ENCODE measurements at places on chromosomes 1 and 21.

- peaks cover 5% of the 10 kb centered on the region for H3K4me1 ChIP-seq
- H3K36me3 ChIP-seq, result peaks cover 12% of the 10 kb centered on the region
- no peaks in the 10 kb centered on the region for H3K27me3 ChIP-seq
- DNase-seq, result no peak
Measured at GRCh38 chr1:32797456-32797855, 19.7 kb downstream of the YARS1 start.

DNA sequence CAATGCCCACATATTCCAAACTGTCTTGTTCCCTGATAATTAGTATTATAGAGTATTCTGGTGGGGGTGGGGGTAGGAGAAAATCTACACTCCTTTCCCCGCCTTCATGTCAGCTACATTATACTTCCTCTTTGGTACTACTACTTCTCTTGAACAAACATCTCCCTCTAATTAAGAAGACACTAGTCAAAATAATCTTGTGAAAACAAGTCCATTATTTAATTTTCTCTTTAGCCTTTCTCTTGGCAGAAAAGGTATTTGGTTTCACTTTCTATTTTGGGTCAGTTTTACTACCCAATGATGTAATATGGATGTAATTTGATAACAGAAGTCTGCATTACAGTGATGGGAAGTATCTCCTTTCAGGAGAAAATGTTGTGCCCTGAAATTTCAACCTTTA, 22.5 kb downstream of the NTMT2 start:
- H3K27ac ChIP-seq, result no peak overlapping the region
- no peak overlapping the region for H3K4me3 ChIP-seq
- no peaks in the 10 kb centered on the region for H3K36me3 ChIP-seq
- H3K4me1 ChIP-seq, result no peaks in the 10 kb centered on the region
- no peak for DNase-seq

- peaks cover 26% of the 10 kb centered on the region for H3K36me3 ChIP-seq
- DNase-seq, result no peak
- H3K4me1 ChIP-seq, result peaks cover 2% of the 10 kb centered on the region
- H3K27me3 ChIP-seq, result no peaks in the 10 kb centered on the region
Measured at GRCh38 chr21:43881283-43881682, 16.3 kb downstream of the AGPAT3 start.

DNA sequence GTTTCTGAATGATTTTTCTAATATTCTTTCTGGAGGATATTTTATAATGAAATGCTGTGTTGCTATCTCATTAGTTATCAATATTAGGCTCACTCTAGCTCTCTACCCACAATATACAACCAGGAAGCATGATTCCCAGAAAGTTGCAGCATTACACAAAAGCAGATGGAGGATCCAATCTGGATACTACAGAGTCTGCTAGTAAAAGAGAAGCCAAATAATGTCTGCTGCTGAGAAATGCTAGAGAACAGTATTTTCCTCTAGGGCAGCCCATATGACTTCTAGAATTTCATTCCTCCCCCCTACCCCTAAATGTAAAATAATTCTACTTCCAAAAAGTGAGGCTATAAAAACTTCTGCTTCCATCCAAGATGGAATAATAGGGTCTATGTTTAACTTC, 239.8 kb downstream of the ZNF648 start:
- H3K36me3 ChIP-seq, result no peaks in the 10 kb centered on the region
- H3K27ac ChIP-seq, result no peak overlapping the region
- no peak overlapping the region for H3K4me3 ChIP-seq

DNA sequence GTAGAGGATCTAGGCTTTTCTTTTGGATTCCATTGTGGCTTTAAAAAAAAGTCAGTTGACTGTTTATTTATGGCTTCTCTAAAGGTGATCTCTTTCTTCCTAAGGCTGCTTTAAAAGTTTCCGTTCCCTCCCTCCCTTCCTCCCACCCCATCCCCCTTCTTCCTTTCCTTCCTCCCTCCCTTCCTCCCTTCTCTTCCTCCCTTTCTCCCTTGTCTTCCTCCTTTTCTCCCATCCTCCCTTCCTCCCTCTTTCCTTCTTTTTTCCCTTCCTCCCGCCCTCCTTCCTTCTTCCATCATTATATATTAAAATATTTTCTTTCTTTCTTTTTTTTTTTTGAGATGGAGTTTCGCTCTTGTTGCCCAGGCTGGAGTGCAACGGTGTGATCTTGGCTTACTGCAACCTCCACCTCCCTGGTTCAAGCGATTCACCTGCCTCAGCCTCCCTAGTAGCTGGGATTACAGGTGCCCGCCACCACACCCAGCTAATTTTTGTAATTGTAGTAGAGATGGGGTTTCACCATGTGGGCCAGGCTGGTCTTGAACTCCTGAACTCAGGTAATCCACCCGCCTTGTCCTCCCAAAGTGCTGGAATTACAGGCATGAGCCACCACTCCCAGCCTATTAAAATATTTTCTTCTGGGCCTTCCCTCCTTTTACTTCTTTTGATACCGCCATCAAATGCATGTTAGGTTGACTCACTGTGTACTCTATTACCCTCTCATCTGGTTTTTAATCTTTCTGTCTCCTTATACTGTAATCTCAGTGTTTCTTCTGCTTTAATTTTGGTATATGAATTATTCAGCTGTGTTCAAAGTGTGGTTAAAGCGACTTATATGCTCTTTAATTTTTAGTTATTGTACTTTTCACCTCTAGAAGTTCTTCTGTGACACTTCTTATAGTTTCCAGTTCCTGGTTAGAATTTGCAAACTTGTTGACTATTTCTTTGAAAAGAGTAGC, 59.2 kb upstream of the ATP5PO start:
- peaks cover 21% of the 10 kb centered on the region for H3K4me1 ChIP-seq
- H3K4me3 ChIP-seq, result no peak overlapping the region
- no peak for DNase-seq

DNA sequence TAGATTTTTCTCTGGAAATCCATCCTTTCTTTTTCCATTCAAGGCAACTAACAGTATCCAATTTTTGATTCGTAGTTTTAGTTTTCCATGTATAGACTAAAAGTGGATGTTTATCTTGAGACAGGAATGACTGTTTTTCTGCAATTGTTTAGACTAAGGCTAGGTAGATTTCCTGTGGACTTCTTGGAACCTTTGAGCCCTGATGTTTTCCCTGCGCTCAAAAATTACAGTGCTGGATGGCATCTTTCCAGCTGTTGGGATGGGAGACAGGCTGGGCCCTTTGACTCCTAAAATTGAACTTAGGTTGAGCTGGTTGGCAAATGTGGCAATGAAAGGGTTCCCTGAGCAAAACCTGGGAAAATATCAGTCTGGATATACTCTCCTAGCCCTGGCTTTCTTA, 180.4 kb downstream of the DHRS3 start:
- H3K4me1 ChIP-seq, result peaks cover 69% of the 10 kb centered on the region
- no peaks in the 10 kb centered on the region for H3K27me3 ChIP-seq
- no peak overlapping the region for H3K27ac ChIP-seq
- H3K4me3 ChIP-seq, result no peak overlapping the region
- no peak for DNase-seq

DNA sequence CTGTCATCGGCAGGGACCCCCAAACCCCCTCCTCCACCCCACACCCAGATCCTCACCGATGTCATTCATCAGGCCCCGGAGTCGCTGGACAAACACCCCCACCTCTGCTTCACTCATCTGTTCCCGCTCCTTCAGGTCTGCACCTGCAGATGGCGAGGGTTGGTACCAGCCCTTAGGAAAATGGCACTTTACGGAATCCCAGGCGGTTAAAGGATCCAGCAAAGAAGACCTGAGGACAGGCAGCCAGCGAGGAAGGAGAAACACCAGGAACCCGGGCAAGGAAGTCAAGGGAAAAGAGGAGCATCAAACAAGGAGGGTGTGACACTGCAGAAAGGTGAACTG, 13.8 kb downstream of the ECHDC2 start:
- no peak for DNase-seq
- H3K4me1 ChIP-seq, result peaks cover 4% of the 10 kb centered on the region
- no peaks in the 10 kb centered on the region for H3K27me3 ChIP-seq
- no peak overlapping the region for H3K4me3 ChIP-seq

DNA sequence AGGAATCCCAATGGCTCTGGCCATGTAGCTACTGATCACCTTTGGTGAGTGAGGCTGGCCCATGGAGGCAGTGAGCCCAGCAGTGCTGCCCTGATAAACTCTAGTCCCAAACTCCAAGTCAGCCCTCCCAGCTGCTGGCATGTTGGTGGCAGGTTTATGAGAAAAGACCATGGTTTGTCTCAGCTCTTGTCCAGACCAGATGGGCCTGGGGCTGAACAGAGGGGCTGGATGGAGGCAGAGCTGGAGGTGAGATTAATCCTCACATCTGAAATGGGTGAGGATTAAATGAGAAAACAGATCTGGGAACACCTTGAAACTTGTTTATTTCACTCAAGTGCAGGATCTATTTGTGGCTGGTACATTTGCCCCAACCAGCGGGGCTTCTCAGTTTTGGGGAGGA, 3.2 kb downstream of the TMEM269 start:
- H3K27me3 ChIP-seq, result peaks cover 6% of the 10 kb centered on the region
- no peak overlapping the region for H3K4me3 ChIP-seq
- peaks cover 7% of the 10 kb centered on the region for H3K36me3 ChIP-seq
- H3K4me1 ChIP-seq, result peaks cover 5% of the 10 kb centered on the region

- H3K36me3 ChIP-seq, result no peaks in the 10 kb centered on the region
- H3K4me1 ChIP-seq, result no peaks in the 10 kb centered on the region
- no peaks in the 10 kb centered on the region for H3K27me3 ChIP-seq
- DNase-seq, result no peak
Measured at GRCh38 chr1:34762474-34763141, 3.1 kb downstream of the GJB4 start.

- H3K27me3 ChIP-seq, result peaks cover 77% of the 10 kb centered on the region
- H3K27ac ChIP-seq, result no peak overlapping the region
- peaks cover 13% of the 10 kb centered on the region for H3K4me1 ChIP-seq
- DNase-seq, result no peak
- H3K4me3 ChIP-seq, result no peak overlapping the region
Measured at GRCh38 chr1:26038477-26038876, 7.4 kb downstream of the SLC30A2 start.

- no peak overlapping the region for H3K4me3 ChIP-seq
Measured at GRCh38 chr1:22689505-22689904, 21.1 kb upstream of the EPHB2 start.

GRCh38 chr1:246647513-246647912, 76.7 kb upstream of the SCCPDH start:
- no peak overlapping the region for H3K4me3 ChIP-seq
- no peaks in the 10 kb centered on the region for H3K4me1 ChIP-seq
- peaks cover 33% of the 10 kb centered on the region for H3K36me3 ChIP-seq

DNA sequence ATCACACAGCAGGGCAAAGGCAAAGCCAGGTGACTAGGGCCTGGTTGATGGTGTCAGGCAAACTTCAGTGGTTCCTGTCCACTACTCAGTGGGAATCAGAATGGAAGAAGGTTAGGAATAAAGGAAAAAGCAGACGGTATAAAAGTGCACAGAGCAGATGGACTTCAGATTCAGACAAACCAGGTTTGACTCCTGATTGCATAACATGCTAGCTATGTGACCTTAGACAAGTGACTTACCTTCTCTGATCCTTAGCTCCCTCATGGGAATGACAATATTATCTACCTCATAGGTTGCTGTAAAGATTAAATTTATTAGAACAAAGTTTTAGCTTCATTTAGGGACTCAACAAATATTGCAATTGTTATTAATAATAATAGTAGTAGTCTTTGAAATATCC, 4.9 kb downstream of the PAQR7 start:
- H3K4me1 ChIP-seq, result peaks cover 20% of the 10 kb centered on the region
- peaks cover 16% of the 10 kb centered on the region for H3K27me3 ChIP-seq
- no peak overlapping the region for H3K27ac ChIP-seq
- H3K36me3 ChIP-seq, result no peaks in the 10 kb centered on the region

- no peak overlapping the region for H3K4me3 ChIP-seq
- no peak overlapping the region for H3K27ac ChIP-seq
- no peaks in the 10 kb centered on the region for H3K36me3 ChIP-seq
- DNase-seq, result no peak
- no peaks in the 10 kb centered on the region for H3K27me3 ChIP-seq
- H3K4me1 ChIP-seq, result no peaks in the 10 kb centered on the region
Measured at GRCh38 chr1:198333744-198334143, 176.9 kb downstream of the NEK7 start.

DNA sequence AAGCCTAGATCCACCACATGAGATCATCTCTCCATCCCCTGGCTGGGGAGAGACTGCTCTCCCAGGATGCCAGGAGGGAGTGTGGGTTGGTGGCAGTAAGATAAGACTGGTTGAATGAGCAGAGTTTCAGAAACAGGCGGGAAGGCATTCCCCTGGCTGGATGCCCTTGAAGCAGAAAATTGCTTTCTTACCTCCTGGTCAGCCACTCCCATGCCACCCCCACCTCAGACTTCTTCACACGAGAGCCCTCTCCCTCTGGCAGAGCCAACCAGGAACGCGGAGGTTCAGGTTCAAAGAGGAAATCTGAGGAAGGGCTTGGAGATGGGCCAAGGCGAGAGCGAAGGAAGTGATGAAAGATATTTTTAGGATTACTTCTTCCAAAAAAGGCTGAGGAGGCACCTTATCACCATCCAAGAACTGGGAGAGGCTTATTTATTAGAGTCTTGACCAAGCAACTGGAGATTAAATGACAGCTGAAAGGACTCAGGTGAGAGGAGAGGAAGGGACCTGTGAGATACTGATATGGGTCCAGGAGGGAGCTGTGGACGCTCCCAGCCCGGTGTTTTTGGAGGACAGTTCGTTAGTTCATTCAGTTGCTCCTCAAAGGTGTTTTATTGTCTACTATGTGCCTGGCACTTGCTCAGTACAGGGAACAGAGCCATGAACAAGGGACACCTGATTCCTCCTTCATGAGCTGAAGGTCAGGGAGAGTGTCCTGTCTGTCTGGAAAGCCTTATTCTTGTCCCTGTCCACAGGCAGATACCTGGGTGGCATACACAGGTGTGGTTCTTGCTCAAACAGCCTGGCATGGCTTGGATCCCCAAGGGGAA, 18.9 kb upstream of the SLC26A9 start:
- no peaks in the 10 kb centered on the region for H3K36me3 ChIP-seq
- H3K4me3 ChIP-seq, result no peak overlapping the region
- no peak overlapping the region for H3K27ac ChIP-seq
- H3K27me3 ChIP-seq, result no peaks in the 10 kb centered on the region
- H3K4me1 ChIP-seq, result peaks cover 13% of the 10 kb centered on the region

DNA sequence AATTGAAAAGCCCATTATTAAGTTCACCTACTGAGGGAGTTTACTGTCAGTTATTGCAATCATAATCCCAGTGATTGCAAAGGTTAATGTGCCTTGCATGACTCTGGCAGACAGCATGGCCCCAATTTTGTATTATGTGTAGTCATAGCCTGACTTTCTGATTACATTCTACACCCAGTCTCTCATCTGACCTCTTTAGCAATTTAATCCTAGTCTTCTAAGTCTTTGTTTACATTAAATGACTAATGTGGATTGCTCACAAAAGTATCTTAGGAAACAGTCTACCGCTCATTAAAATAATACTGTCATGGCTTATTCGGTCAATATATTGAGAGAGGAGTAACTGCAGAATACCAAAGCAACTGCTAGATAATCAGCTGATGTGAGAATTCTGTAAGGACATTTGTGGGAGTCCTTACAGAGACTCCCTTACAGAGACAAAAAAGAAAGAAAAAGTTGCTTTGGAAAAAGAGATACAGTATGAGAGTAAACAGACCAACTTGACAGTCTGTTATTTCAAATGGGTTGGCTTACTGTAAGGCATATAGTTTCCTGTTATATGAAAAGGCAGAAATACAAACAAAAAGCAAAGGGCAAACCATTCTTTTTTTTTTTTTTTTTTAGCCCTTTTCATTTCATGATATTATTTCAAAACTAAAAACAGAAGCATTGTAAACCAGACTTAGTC, 42.8 kb downstream of the SMG7 start:
- peaks cover 25% of the 10 kb centered on the region for H3K36me3 ChIP-seq
- H3K4me1 ChIP-seq, result no peaks in the 10 kb centered on the region
- no peak for DNase-seq
- no peak overlapping the region for H3K27ac ChIP-seq
- H3K4me3 ChIP-seq, result no peak overlapping the region

Data from thymus (tissue), 14 donors.